Smooth muscle cell of the umbilical artery (primary cell): ENCODE measurements at places on chromosomes 11 and 22. TPM values are rescaled to one million over a fixed set of nuclear protein-coding genes. Genes with fewer than 3 reads are reported as not detected.

The GRAP2 gene
- total RNA-seq, result not detected in 2 replicates

The SLC22A6 gene
- not detected in 2 replicates for total RNA-seq

The CHADL gene
- 0.97 and 3.0 TPM in 2 replicates for total RNA-seq

The LRRN4CL gene
- 0.23 and 0.59 TPM in 2 replicates for total RNA-seq

The KCNE3 gene
- 0.60 and 4.5 TPM in 2 replicates for total RNA-seq

The PGA5 gene
- not detected in 2 replicates for total RNA-seq
